Forelimb muscle (tissue), 1 donor: ENCODE measurements at places on chromosomes 2 and 18. TPM values are rescaled to one million over a fixed set of nuclear protein-coding genes. Genes with fewer than 3 reads are reported as not detected.
A peak's percentile ranks its signal among the peaks of the same experiment; 100 is the strongest.

The GLS gene
- polyA plus RNA-seq: 51.8 TPM

DNA sequence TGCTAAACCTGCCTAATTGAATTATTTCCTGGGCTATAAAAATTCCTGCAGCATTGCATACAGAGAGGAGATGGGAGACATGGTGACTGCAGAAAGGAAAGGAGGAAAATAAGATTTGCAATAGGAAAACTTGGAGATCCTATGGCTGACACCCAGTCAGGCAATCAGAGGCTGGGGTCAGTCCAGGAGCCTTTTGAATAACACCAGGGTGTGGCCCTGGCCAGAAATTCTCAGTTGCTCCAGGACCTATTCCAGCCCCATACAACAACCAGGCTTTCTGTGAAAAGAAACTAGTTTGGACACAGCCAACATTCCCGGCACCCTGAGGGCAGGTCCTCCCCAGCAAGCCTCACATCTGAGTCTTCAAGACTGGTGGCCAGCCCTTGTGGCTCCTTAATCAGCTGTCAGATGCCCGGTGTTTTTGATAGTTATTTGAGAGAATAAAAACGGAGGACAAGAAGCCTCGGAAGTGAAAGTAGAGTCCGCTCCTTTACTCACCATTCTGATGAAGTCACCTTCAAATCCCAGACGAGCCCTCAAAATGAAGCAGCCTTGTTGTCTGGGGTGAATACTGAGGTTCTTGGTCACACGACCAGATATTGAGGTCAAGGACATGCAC, 31.1 kb upstream of the GMCL1 start:
- no peak for DNase-seq

DNA sequence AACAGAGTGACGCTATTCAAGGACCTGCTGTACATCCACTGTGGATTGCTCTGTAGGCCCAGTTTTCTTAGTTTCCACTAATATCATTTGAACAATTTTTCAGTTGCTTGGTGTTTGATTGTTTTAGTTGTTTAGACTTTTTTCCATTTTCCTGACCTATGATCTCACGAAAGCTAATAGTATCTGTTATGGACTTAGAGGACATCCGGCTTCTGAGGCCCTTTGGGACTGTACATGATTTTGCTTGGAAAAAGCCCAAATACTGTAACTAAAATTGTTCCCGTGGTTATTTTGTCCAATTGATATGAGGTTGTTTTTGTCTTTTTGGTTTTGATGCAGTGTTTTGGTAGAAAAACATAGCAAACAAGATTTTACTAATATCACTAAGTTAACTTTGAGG, 174.6 kb downstream of the PLCL1 start:
- no peak for DNase-seq

- DNase-seq: no peak
These were observed 3.0 kb downstream of the VWA3B start for GRCh38 chr2:98089941-98090340.

- no peak for DNase-seq
These were observed 111.5 kb upstream of the EML6 start for GRCh38 chr2:54611830-54612545.

GRCh38 chr2:172561270-172561669, 5.4 kb downstream of the PDK1 start:
- no peak for DNase-seq

DNA sequence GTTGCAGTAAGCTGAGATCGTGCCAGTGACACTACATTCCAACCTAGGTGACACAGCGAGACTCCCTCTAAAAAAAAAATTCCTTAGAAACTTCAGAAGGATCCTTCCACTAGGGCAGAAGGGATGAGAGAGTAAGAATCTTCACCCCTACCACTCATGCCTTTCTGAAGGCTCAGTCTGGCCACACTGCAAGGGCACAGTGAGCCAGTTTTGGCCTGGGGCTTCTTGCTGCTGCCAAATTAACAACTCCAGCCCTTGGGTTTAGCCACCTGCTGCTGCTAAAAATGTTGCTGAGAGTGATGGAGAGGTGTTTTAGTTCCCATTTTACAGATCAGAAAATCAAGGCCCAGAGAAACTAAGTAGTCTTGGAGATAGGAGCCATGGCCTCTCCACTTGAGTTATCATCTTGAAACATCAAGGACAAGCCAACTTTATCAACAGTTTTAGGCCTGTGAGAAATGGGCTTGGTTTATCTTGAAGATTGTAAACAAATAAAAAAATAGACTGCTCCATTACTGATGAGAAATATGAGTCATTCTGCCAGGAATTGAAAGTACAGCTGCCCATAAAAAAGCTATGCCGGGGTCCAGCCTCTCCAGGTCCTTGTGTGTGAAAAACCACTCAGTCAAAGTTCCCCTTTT, 31.9 kb upstream of the CASP8 start:
- DNase-seq: no peak

- DNase-seq: no peak
These were observed 1293.9 kb upstream of the LRRTM1 start for GRCh38 chr2:81598453-81598852.

- DNase-seq: no peak
These were observed 55.2 kb downstream of the CSRNP3 start for GRCh38 chr2:165524720-165525119.

The MFSD2B gene
- 2.6 TPM for polyA plus RNA-seq

DNA sequence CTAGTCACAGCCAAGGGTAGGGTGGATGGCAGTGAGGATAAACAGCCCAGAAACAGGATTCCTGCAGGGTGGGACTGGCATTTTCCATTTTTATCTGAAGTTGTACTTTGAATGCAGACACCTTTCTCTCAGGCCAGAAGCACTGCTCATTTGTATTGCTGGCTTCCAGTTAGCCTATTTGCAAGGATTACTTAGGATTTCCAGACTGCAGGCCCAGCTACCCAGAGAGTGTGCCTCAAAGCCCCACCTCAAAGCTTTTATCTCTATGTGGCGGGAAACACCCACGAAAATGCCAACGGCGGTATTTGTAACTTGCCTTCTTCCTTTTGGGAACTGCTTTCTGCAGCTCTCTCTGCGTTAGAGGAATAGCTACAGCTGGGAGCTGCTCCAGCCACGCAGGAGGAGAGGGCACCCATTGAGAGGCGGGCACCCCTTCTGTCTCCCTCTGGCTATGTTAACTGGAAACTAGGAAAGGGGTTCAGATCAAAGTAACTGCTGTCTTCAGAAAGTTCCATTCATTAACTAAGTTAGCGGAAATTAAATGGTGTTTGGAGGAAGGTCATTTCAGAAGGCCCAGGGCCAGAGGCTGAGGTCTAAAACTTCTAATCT, 144.9 kb downstream of the TGIF1 start:
- DNase-seq: no peak

The ENOSF1 gene
- polyA plus RNA-seq: 28.8 TPM

The LIPG gene
- 4.4 TPM for polyA plus RNA-seq

The GPR39 gene
- 0.20 TPM for polyA plus RNA-seq

DNA sequence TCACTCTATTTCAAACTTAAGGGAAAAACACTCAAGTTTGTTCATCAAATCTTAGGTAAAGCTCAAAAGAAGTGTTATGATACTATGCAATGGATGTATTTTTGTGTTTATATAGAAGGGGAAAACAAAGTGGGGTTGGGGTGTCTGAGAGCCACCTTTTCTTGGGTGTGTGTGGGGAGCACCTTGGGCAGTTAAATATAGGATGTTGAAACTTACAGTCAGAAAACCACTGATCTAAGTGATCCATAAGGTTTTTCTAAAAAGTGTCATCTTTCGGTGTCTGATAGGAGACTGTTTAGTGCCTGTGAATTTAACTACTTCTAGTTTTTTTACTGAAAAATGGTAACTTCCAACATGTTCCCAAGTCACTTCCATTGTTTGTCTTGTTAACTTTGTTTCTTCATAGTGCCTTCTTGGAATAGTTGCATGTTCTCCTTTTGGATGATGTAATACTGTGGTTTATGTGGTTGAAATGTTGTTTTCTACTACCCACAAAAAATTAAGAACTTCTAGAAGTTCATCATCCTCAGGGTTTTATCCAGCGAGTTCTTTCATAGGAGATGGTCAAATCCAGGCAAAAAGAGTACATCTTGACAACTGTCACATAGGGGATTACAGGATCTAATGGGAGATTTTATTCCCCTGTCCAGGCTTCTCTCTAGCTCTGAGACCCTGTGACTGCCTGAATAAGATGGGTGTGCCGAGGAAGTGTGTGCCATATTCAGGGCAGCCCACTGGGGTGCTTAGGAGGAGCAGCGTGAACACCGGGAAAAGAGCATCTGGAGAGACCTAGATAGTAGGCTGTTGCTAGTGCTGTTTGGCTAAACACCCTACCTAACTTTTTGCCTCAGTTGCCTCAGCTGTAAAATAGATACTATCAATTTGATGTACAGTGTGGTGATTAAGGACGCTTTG, 46.2 kb downstream of the CAB39 start:
- DNase-seq: no peak

GRCh38 chr2:68911709-68912108, 40.5 kb upstream of the BMP10 start:
- DNase-seq: no peak

The HOXD10 gene
- polyA plus RNA-seq: 0.24 TPM

The ASXL2 gene
- polyA plus RNA-seq: 11.8 TPM

The IL37 gene
- not detected for polyA plus RNA-seq

GRCh38 chr2:99818842-99819241, 323.5 kb downstream of the AFF3 start:
- no peak for DNase-seq

The PID1 gene
- 25.2 TPM for polyA plus RNA-seq

- DNase-seq: no peak
These were observed 45.5 kb downstream of the RNF152 start for GRCh38 chr18:61847164-61847791.

GRCh38 chr2:28716265-28716865, 35.3 kb upstream of the PPP1CB start:
- DNase-seq: peak; percentile 43

The ALLC gene
- polyA plus RNA-seq: not detected

GRCh38 chr2:166373951-166374350, 1.8 kb downstream of the SCN9A start:
- DNase-seq: no peak

DNA sequence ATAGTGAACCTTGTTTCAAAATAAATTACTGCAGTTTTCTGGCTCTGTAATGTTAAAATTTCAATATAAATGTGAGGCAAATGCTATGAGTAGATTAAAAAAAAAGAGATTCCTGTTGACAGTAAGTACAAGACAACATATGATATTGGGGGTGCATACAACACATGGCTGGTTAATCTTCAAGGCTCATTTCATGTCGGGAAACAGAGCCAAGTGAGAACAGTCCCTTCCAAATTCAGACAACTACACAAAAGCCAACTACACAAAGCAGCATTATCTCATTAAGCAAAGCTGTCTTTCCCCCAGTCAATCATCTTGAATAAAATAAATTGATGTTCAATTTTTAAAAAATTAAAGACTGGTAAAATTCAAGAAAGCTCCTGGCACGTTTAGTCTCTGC, 549.2 kb downstream of the CCDC85A start:
- DNase-seq: no peak

The ALPI gene
- not detected for polyA plus RNA-seq

DNA sequence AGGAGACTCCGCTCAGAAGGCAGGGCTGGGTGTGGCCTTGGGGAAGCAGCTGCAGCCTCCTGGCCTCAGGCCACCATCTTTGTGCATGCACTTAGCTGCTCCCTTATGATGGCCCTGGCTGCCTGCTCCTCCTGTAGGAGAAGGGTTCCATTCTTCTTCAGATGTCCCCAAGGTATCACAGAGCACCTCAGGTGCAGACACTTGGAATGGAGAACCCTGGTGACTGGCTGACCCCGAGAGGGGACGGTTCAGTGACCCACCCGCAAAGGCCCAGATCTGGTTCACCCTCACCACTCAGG, 9.6 kb downstream of the GPAT2 start:
- DNase-seq: peak; percentile 6

The SLC16A14 gene
- 2.0 TPM for polyA plus RNA-seq

DNA sequence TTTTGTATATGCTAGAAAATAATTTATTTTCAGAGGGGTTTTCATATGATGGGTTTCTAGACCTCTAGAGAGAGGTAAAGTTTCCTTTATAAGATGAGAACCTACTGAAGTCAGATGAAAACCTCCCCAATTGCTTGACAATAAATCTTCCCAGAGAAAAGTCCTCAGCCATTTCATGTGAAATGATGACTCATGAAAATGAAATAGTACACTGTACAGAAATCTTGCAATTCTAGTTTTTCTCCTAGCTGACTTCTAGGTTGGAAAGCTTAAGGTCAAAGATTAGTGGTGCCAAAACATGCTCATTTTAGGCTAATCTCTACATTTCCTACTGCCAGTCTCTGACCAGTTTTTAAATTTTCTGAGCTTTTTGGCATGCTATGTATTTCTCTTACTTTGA, 826.5 kb upstream of the FSHR start:
- no peak for DNase-seq

DNA sequence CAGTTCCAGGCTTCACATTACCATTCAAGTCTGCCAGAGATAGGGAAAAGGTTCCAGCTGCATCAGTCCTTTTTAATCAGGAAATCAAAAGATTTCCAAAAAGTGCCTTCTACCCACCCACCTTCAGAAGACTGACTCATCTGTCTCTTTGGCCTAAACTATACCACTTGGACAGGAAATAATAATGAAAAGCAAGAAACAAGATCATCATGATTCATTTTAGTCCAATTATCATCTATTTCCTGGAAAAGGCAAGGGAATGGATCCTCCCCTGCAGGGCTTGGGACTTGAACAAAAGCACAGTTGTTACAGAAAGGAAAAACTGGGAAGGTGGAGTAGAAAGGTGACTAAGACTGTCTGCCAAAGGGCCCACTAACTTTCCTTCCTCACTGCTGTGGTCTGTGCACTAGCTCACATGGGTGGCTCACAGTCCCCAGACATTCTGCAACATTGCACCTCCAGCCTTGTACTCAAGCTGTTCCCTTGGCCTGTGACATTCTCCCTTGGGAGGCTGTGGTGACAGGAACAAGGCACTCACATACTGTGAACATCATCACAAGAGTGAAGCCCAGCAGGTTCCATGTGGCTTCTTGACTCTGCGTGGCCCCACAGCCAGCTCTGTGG, 75.3 kb downstream of the VSNL1 start:
- DNase-seq: no peak

DNA sequence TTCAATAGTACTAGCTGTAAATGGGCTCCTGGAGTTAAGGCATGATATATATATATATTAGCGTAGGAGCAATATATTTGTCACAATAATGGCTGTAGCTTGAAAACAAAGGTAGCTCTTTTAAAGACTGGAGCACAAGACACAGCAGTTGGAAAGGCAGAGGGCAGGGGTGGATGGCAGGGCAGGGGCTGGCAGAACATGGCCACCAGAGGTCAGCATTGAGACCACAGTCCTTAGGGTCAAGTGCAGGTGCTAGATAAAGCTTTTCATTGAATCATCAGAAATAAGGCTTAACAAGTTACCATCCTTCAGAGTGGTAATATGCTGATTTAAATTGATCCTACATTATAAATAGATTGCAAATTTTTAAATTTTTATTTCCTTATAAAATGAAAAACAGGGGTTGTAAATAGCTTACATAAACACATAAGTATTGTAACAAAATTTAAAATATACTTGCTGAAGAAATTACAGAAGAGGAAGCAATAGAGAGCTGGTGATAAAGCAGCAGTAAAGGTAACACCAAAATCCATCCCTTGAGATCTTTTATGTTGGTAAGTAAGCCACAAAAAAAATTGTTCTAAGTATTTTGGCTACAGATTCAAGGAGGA, 161.2 kb upstream of the PIEZO2 start:
- DNase-seq: no peak

- DNase-seq: no peak
These were observed 158.3 kb upstream of the NDUFV2 start for GRCh38 chr18:8943900-8944870.

- no peak for DNase-seq
These were observed 35.5 kb downstream of the ZEB2 start for GRCh38 chr2:144484201-144484948.
